GM04504 (cell line): ENCODE measurements at places on chromosomes 5 and 9.

- no peak for DNase-seq
Observed at GRCh38 chr9:19969721-19970120, 180.9 kb upstream of the SLC24A2 start.

DNA sequence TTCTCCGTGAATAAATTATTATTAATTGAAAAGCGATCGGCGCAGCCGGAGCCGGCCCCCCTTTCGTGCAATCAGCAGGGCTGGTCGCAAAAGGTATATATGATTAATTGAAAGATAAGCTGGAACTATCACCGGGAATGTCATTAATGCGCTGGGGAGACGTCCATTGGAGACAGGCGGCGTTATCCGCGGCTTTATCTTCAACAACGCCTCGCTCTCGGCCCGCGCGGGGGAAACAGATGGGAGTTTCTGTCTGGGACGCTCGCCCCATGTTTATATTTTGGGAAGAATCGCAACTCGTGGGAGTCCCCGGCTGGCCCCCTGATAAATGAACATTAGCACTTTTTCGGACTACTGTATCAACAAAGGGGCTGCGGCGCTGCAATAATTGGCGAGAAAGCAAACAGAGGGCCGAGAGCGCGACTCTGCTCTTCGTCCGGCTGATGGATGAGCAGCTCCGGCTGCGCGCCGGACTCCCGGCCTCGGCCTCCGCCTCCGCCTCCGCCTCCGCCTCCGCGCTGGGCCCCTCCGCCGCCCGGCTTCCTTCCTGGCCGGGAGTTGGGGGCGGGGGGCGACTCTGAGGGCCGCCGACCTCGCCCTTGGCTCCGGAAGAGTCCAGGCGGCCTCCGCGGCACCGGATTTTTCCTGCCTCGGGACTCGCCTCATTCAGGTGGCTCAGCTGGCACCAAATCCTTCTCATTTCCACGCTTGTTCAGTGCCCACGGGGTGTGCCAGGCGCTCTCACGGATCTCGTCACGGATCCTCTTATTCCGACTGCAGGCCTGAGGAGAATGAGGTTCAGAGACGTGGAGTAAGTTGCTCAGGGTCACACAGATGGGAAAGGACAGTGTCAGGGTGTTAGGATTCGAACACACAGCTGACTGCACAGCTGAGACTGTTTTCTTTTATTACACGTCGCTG is 3.6 kb upstream of the NKX2-5 start:
- no peak for DNase-seq

- DNase-seq: no peak
Observed at GRCh38 chr5:78639791-78640190, 8.8 kb downstream of the LHFPL2 start.

- peak; percentile 28 for DNase-seq
Observed at GRCh38 chr9:108272349-108272899, 583.4 kb downstream of the ACTL7B start.

DNA sequence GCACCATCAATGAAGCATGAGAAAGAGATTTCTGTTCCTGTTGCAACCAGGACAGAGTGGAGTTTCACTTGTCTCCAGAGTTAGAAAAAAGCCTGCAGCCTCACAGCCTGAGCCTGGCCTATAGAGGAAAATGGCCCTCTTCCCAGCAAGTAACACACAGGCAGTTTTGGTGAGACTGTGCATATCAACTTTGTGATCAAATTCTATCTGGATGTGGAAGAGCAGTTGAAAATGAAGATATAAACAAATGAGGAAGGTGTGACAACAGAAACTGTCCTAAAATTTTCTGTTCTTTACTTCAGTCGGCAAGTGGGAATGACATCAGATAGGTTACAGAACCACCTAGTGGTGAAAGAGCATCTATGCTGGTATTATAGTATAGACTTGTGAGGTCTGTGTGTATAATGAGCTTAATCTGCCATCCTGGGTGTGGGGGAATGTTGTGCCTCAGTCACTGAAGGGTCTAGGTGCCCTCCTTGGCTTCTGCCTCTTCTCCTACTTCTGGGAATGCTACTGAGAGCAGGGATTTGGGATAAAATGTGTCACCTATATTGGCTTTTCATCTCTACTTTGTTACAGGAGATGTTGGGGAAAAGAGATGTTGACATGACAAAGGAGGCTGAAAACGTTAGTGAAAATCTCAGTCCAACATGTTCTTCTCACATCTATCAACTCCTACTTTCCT is 28.2 kb downstream of the YIPF5 start:
- no peak for DNase-seq

DNA sequence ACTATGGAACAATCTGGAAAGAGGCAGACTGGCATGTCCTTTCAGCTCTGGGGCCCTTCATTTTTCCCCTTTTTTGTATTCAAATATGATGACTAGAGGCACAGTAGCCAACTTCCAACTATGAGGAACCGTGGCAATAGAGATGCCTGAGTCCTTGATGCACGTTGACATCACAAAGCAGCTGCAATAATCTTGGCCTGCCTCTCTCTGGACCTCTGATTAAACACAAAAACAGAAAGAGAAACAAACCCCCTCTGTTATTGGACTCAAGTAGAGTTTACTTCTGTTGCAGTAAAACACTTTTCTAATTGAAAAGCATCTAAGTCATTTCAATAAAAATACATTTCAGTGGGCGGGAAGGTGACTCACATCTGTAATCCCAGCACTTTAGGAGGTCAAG is 122.2 kb upstream of the GRAMD2B start:
- no peak for DNase-seq

- peak; percentile 91 for DNase-seq
Observed at GRCh38 chr9:21688108-21689102, 114.0 kb upstream of the MTAP start.

DNA sequence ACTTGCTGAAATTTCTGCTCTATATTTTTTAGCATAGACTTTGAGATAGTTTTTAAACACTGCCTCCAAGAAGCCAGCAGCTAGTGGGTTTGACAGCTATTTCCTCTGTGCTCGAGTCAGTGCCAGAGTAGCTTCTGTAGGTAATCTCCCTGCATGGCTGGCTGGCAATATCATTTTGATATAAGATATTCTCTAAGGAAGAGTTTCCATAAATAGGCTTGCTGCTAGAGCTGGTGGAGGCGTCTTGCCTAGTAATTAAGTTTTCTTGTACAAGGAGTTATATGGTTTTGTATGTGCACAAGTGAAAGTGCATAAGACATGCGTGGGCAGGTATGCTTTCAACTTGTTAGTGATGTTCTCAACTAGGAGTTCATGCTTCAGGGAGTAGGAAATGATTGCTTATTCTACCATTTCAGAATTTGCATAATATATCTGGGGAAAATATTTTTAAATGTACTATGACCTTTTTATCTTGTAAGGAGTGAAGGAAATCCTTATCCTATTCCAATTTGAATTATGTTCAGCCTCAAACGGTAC is 74.1 kb upstream of the CCL21 start:
- no peak for DNase-seq

GRCh38 chr9:123371228-123371584 is 15.2 kb downstream of the CRB2 start:
- no peak for DNase-seq

GRCh38 chr9:8614926-8615440 is 815.4 kb upstream of the DMAC1 start:
- no peak for DNase-seq

DNA sequence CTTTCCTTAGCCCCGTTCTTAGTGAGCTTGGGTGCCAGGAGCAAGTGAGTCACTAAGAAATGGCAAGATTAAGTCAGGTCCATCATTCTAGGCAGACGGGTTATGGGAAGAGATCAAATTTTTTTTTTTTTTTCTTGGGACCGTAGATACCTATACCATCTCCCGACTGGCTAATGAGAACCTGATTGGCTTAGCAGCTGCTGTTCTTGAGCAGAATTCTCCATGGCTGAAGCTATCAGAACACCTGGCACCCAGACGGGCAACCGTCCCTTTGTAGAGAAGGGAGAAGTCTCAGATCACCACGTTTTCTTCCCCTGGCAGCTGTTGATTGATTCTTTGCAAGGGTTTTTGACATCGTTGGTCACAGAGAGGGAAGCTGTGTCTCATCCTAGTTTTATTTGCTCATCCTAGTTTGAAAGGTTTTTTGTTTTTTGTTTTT is 78.6 kb downstream of the AOPEP start:
- no peak for DNase-seq

DNA sequence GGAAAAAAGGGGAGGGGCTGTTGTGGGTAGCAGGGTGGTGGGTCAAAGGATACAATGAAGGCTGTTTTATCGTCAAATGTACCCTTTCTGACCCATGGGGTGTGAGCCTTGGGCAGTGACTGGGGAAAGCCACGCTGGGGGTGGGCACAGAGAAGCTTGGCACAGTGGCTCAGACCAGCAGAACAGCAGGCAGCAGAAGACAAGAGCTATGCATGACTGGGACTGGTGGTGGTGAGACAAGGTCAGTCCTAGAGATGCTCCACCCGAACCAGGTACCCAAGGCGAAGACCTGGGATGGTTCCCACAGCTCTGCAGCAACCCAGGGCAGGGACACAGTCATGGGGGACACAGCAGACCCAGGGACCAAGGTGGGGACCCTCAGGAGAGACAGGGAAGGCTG is 38.3 kb downstream of the BICD2 start:
- no peak for DNase-seq

- peak; percentile 81 for DNase-seq
Observed at GRCh38 chr5:141514330-141515133, 25.7 kb downstream of the PCDHGC5 start.

GRCh38 chr5:999032-999501 is 9.5 kb upstream of the NKD2 start:
- no peak for DNase-seq

DNA sequence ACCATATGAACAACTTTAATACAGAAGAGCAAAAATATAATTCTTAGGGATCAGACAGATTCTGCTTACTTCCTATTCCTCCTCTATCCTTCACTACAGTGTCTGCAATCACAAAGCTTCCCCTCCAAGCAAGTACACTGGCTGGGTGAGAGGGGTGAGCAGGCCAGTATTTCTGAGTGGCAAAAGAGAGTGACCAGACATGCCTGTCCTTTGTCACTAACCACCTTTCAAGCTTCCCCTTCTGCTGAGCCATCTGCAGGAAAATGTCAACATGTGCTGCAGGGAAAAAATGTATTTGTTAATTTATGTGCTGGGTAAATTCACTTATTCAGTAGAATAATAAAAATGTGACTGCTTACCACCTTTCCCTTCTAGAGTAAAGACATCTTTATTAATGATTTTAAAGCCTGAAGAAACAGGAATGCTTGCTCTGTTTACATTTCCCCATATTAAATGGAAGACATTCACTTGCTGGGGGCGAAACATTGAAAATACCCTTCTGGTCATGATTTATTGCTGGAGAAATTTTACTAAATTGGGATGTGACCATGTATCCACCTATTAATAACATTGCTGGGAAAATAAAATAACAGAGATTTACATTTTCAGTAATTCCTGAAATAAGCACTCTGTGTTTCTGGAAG is 84.9 kb downstream of the SPOCK1 start:
- no peak for DNase-seq

- no peak for DNase-seq
Observed at GRCh38 chr5:180669661-180670060, 20.3 kb upstream of the FLT4 start.

DNA sequence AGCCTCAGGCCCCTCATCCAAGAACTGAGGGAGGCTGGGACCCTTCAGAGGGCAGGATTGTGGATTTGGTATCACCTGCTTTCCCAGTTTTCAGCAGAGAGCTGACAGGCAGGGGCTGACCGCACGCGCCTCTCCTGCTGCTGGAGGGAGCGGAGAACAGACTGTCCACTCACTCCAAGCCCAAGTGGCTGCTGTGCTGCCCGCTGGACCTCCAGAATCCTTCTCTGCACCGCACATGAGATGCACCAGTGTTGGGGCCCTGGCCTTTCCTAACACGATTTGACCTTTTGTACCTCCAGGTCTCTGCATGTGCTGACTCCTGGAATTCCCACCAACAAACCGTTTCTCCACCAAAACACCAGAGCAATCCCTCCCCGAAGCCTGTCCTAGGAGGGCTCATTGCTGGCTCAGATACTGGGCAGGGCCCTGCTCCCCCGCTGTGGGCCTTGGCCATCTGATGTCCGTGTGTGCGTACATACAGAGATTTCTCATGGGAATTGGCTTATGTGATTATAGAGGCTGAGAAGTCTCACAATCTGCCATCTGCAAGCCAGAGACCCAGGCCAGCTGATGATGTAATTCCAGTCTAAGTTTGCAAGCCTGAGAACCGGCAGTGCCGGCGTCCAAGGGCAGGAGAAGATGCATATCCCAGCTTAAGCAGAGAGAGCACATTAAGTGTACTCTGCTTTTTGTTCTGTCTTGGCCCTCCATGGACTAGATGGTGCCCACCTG is 141.7 kb downstream of the GADD45G start:
- no peak for DNase-seq

- no peak for DNase-seq
Observed at GRCh38 chr5:144121577-144121976, 48.9 kb downstream of the YIPF5 start.

GRCh38 chr9:86580688-86581087 is 226.5 kb upstream of the TUT7 start:
- no peak for DNase-seq

DNA sequence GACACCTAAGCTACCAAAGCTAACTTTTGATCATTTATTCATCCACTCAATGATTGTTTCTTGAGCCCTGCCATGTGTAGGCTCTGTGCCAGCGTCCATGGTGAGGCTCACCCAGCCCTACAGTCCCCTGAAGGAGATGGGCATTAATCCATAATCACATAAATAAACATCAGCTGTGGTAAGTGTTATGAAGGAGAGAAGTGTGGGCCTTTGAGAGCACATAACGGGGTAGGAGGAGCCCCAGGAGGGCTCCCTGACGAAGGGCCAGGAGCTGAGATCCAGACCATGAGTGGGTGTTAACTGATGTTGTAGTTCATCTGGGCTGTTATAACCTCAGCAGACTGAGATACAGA is 53.9 kb upstream of the AFAP1L1 start:
- DNase-seq: no peak
